Left lobe of liver (tissue), 2 donors: ENCODE measurements at places on chromosomes 7 and 10. TPM values are rescaled to one million over a fixed set of nuclear protein-coding genes. Genes with fewer than 3 reads are reported as not detected.

TBXAS1 gene
- total RNA-seq = 6.6 TPM

DNAJC1 gene
- 29.3 TPM for total RNA-seq

DNA sequence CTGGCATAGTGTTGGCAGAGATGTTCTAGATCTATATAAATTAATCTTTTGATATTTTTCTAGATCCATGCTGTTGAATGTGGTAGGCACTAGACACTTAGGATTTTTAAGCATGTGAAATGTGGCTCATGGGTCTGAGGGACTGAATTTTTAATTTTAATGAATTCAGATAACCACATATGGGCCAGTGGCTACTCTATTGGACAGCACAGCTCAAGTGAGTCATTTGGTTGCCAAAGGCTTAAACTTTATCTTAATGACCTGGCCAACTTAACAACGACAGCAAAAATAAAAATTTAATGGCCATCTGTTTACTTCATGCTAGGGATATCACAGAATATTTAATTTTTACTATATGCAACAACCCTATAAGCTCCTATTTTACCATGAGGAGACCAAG is 61.4 kb downstream of the CDK14 start:
- DNase-seq = no peak

LIPJ gene
- total RNA-seq = 0.08 TPM
